ENCODE measurements at places on chromosomes 5 and 9. TPM values are rescaled to one million over a fixed set of nuclear protein-coding genes. Genes with fewer than 3 reads are reported as not detected.

PCDHGA7 gene
- 1.2 TPM for total RNA-seq

CCNI2 gene
- 0.07 TPM for total RNA-seq

HACD4 gene
- 0.96 TPM for total RNA-seq

MCTP1 gene
- total RNA-seq = 11.5 TPM

LRRC70 gene
- total RNA-seq = not detected

Measured in A549 treated with Hydrocortisone at 1 μM for 4 hours (cell line).